Astrocyte (in vitro differentiated cells and primary cell): ENCODE measurements at places on chromosomes 2 and 18. TPM values are rescaled to one million over a fixed set of nuclear protein-coding genes. Genes with fewer than 3 reads are reported as not detected.

DNA sequence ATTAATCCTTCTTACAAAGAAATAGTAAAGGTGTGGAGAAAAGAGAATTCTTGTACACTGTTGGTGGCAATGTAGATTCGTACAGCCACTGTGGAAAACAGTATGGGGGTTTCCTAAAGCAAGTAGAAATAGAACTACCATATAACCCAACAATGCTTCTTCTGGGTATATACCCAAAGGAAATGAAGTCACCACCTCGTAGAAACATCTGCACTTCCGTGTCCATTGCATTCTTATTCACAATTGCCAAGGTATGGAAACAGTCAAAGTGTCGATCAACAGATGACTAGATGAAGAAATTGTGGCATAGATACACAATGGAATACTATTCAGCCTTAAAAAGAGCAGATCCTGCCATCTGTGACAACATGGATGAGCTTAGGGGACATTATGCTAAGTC is 93.4 kb upstream of the TGIF1 start:
- no peaks in the 10 kb centered on the region for H3K36me3 ChIP-seq
- no peaks in the 10 kb centered on the region for H3K4me1 ChIP-seq
- DNase-seq, result no peak
- H3K27ac ChIP-seq, result no peak overlapping the region
- no peak overlapping the region for H3K4me3 ChIP-seq

GRCh38 chr18:77140030-77140429 is 7.4 kb upstream of the MBP start:
- H3K27me3 ChIP-seq, result no peaks in the 10 kb centered on the region
- H3K4me1 ChIP-seq, result peaks cover 3% of the 10 kb centered on the region
- H3K4me3 ChIP-seq, result no peak overlapping the region
- no peaks in the 10 kb centered on the region for H3K36me3 ChIP-seq
- no peak for DNase-seq
- no peak overlapping the region for H3K27ac ChIP-seq

DNA sequence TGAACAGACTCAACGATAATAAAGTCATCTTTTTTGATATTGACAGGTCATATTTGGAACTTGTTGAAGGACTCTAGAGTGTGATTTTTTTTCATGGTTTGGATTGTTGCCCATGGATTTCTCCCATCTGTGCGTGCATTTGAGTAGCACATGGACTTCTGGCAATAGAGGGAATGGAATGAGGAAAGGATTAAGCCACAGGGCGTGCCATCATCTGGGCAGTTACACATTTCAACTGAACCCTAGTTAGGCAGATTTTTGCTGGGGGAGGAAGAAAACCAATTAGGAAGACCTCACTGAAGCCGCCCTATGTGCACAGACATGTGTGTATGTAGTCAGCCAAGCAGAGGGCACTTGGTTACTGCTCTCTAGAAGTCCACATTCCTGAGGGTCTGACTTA is 72.6 kb downstream of the TPGS2 start:
- peaks cover 7% of the 10 kb centered on the region for H3K4me1 ChIP-seq
- no peak overlapping the region for H3K4me3 ChIP-seq

DNA sequence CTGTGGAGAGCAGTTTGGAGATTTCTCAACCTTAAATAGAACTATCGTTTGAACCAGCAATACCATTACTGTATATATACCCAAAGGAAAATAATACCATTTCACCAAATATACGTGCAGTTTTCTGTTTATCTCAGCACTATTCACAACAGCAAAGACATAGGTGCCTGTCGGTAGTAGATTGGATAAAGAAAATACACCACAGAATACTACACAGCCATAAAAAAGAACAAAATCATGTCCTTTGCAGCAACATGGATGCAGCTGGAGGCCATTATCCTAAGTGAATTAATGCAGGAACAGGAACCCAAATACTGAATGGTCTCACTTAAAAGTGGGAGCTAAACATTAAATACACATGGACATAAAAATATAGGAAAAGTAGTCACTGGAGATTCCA is 81.3 kb downstream of the SMCHD1 start:
- H3K4me1 ChIP-seq, result no peaks in the 10 kb centered on the region
- no peak for DNase-seq
- H3K27me3 ChIP-seq, result no peaks in the 10 kb centered on the region
- no peak overlapping the region for H3K4me3 ChIP-seq

DNA sequence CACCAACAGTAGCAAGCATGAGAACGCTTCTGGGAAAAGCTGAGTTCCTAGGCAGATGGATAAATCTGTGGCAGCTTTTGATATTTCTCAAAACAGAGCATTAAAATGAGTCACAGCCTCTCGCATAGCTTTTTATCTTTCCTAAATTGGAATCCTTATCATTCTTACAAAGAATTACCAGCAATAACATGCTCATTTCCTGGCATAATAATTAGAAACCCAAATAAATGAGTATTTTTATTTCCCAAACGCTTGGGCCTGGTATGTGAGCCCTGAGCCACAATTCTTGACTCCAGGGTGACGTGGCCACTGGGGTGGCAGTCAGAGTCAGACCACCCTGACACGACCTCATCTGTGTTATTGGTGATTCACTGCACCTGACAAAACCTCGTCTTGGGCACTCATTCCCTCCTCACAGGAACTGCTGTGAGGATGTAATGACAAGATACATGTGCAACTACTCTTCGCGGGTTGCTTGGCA is 210.7 kb downstream of the ARL4C start:
- H3K27ac ChIP-seq, result peak overlapping the region; percentile 81
- peaks cover 50% of the 10 kb centered on the region for H3K4me1 ChIP-seq
- peaks cover 3% of the 10 kb centered on the region for H3K27me3 ChIP-seq
- DNase-seq, result peak; percentile 93
- no peaks in the 10 kb centered on the region for H3K36me3 ChIP-seq

GRCh38 chr2:138447889-138448570 is 53.5 kb upstream of the SPOPL start:
- no peak for DNase-seq
- no peaks in the 10 kb centered on the region for H3K4me1 ChIP-seq
- no peaks in the 10 kb centered on the region for H3K27me3 ChIP-seq
- no peaks in the 10 kb centered on the region for H3K36me3 ChIP-seq
- H3K4me3 ChIP-seq, result no peak overlapping the region
- H3K27ac ChIP-seq, result no peak overlapping the region

- peaks cover 5% of the 10 kb centered on the region for H3K36me3 ChIP-seq
- peaks cover 13% of the 10 kb centered on the region for H3K4me1 ChIP-seq
- DNase-seq, result peak; percentile 75
- H3K27ac ChIP-seq, result no peak overlapping the region
These were observed 15.3 kb downstream of the PMS1 start for GRCh38 chr2:189799531-189799930.

- DNase-seq, result peak; percentile 88
- no peaks in the 10 kb centered on the region for H3K27me3 ChIP-seq
- peaks cover 4% of the 10 kb centered on the region for H3K36me3 ChIP-seq
- H3K4me1 ChIP-seq, result peaks cover 13% of the 10 kb centered on the region
These were observed 1.1 kb upstream of the SEH1L start for GRCh38 chr18:12946549-12947284.

- H3K27ac ChIP-seq, result no peak overlapping the region
- H3K4me1 ChIP-seq, result peaks cover 17% of the 10 kb centered on the region
- no peak overlapping the region for H3K4me3 ChIP-seq
- no peaks in the 10 kb centered on the region for H3K36me3 ChIP-seq
These were observed 42.8 kb downstream of the SLC9A4 start for GRCh38 chr2:102515851-102516250.

DNA sequence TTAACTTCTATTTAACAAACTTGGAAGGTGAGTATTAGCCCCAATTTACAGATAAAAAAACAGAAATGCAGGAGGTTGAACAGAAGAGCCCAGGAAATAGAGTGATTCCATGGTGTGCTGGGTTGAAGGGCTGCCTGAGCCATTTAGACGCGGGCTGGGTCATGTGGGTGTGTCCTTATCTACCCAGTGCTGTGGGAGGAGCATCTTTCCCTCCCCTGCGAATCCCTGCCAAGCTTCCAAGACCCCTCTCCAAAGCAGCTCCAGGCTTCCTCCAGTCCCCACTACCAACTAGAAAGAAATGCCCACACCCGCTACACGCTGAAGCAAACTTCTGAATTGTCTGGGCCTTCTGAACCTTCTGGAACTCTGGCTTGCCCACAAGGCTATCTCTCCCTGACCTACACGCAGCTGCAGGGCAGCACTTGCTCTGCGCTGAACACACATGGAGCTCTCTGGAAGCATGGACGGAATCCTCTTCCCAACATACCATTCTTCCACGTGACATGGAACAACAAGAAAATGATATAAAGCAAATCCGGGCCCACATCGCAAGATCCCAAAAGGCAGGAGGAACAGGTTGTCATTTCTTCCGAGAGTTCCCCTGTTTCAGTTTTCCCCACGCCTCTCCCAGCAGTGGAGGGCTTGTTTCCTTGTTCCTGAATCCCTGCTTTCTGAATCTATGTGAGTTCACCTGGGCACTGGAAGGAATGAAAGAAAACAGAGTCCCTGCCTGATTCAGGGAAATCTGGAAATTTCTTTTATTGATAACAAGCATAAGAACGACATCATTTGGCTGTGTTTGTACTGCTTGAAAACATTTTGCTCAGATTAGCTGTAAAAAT is 562.7 kb upstream of the ID2 start:
- peaks cover 11% of the 10 kb centered on the region for H3K4me1 ChIP-seq
- H3K27ac ChIP-seq, result peak overlapping the region; percentile 19
- no peaks in the 10 kb centered on the region for H3K27me3 ChIP-seq
- H3K4me3 ChIP-seq, result no peak overlapping the region

DNA sequence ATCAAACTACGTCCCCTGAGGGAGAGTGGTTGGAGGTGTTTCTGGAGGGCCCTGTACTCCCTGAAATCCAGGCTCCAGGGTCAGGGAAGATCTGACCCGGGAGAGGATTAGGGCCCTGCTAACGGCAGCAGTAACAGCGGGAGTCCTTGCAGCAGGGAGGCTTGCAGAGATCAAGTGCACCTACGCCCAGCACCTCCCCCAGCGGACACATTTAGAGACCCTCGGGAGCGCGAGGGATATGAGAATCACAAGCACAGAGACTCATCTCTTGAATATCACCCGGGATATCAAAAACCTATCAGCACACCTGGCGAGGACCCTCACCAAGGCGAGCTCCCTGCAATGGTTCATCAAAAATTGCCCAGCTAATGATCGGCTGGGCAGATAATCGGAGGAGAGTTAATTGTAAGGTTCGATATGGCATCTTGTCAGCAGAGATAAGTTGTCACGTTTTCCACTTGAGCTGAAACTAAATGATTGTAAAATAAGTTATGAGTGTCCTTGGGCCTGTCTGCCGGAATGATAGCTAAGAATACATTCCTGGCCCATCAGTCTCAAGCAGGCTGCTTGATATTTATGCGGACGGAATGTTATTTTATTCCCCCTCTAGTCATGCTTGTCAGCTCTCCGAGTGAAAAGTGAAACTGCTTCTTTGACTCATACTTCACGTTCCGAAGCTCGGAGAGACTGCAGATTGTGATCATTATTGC is 209.8 kb downstream of the GBX2 start:
- peak overlapping the region; percentile 42 for H3K4me3 ChIP-seq
- no peaks in the 10 kb centered on the region for H3K4me1 ChIP-seq
- H3K27me3 ChIP-seq, result no peaks in the 10 kb centered on the region
- no peak overlapping the region for H3K27ac ChIP-seq
- peak; percentile 5 for DNase-seq

DNA sequence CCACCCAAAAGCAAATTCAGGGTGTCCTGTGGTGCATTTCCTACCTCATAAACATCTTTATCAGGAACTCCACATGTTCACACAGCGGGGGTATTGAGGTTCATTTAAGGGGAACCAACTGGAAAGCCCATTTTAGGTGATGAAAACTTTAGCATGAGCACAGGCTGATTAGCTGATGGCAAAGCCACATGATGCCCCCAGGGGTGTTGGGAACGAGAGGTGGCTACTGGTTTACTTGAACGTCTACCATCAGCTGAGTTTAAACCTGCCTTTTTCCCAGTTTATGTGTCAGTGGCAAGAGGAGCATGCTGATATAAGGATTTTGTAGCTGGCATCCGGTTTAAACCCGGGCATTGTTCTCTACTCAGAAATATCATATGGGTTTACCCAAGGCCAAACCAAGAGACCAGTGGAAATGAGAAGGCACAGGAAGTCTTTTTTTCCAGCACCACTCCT is 54.5 kb upstream of the UPP2 start:
- no peaks in the 10 kb centered on the region for H3K4me1 ChIP-seq
- H3K4me3 ChIP-seq, result no peak overlapping the region
- H3K27me3 ChIP-seq, result no peaks in the 10 kb centered on the region
- no peaks in the 10 kb centered on the region for H3K36me3 ChIP-seq
- H3K27ac ChIP-seq, result no peak overlapping the region

DNA sequence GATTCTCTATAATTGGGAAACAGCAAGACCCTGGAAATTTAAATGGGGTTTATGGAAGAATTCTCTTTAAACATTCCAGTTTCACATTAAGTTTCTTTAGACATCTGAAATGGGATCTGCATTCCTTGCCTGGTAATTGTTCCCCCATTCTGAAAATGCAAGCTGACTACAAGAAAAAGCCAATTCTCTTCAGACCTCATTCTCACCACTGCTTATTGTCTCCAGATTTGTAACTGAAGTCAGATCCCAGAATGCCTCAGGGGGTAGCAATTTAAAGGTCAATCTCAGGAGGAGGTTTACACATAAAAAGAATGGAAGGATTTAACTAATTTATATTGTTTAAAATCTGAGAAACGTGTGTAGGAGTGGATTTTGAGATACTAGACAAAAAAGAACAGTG is 41.2 kb downstream of the COL3A1 start:
- DNase-seq, result no peak
- H3K4me1 ChIP-seq, result peaks cover 5% of the 10 kb centered on the region
- H3K36me3 ChIP-seq, result peaks cover 3% of the 10 kb centered on the region

DNA sequence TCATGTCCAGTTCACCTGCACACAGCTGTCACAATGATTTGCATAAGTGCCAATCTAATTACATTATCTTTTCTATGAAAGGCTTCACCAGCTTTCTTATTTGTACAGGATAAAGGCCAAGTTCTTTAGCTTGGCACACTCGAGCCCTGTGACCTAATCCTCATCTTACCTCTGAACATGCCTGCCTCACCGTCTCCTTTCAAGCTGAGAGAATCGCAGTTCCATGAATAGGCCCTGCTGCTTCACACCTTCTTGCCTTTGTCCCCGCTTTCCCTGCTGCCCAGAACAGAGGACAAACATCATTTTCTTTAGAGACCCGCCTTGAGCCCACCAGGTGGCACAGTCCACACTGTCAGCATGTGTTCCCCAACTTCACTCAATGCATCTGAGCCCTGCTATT is 1094.7 kb downstream of the BCL11A start:
- no peak overlapping the region for H3K4me3 ChIP-seq
- no peaks in the 10 kb centered on the region for H3K27me3 ChIP-seq
- no peak overlapping the region for H3K27ac ChIP-seq

CNDP1 gene
- 0.31 TPM in 1 of 2 replicates, not detected in the other for total RNA-seq

DYSF gene
- 123 and 140 TPM in 2 replicates for total RNA-seq

TRIM43 gene
- 0.70 TPM in 1 of 2 replicates, not detected in the other for total RNA-seq

ACVR2A gene
- total RNA-seq, result 22.6 and 25.2 TPM in 2 replicates

CRYGD gene
- total RNA-seq, result not detected in 2 replicates

DSC2 gene
- total RNA-seq, result 39.4 and 48.7 TPM in 2 replicates

FIGN gene
- total RNA-seq, result 25.9 and 30.3 TPM in 2 replicates
